AG10803 (cell line): ENCODE measurements at places on chromosomes 6 and 20.

GRCh38 chr6:107712665-107713551 is 111.2 kb downstream of the SCML4 start:
- peak; percentile 23 for DNase-seq

DNA sequence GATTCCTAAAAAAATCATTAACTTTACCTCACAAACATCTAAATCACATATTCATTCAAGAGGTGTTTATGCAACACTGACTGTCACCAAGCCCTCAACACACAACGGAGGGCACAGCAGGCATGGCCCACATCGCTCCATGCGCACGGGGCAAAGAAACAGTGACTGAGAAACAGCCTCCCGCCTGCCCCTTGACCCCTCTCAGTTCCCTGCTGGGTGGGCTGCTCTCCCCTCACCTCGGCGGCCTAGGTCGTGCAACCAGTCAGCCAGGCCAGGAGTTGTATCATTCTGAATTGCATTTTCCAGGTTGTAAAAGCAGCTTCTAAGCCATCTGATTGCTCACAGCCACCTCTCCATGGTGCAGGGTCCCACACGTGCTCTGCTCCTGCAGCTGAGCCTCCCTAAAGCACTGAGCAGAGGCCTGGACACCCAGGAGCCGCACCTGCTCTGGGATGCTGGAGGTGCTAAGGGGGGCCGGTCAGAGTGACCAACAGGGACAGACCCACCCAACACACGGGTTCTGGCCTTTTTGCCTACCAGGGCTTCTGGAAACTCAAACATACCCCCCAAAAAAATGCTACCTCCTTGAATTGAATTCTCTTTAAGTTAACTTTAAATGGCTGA is 37.9 kb downstream of the TAF4 start:
- DNase-seq = no peak

DNA sequence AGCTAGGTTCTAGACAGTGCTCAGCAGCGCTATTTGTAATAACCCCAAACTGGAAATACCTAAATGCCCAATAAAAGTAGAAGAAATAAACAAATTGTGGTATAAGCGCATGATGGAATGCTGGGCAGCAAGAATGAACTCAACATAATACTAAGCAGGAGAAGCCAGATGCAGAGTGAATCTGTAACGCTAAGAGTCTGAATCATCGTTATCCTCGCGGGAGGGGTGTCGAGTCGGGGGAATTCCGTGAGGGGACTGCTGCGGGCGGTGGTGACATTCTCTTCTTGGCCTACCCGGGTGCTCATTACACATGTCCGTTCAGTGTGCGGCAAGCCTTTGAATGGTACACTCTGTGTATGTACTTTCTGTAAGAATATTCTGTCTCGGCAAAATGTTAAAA is 83.7 kb downstream of the SULF2 start:
- peak; percentile 64 for DNase-seq

DNA sequence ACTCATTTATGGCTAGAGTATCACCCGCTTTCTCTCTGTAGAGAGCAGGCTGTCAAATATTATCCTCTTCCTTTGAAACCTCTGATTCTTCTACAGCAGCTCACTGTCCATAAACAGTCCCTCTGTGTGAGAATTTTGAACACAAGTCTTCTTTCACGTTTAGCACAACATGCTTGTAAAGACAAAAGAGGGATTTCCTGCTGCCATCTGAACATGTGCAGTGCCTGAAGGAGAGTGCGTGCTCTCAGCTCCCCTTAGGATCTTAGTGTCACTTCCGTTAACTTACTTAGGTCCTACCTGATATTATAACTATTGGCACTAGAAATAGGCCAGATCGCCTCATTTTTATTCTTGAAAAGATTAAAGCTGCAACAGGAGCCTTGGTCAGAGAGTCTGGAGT is 50.9 kb downstream of the FNDC1 start:
- DNase-seq = no peak

- DNase-seq = peak; percentile 82
Measured at GRCh38 chr20:33812152-33812849, 1.2 kb downstream of the CHMP4B start.

GRCh38 chr20:23065266-23066201 is 16.1 kb upstream of the THBD start:
- DNase-seq = no peak

DNA sequence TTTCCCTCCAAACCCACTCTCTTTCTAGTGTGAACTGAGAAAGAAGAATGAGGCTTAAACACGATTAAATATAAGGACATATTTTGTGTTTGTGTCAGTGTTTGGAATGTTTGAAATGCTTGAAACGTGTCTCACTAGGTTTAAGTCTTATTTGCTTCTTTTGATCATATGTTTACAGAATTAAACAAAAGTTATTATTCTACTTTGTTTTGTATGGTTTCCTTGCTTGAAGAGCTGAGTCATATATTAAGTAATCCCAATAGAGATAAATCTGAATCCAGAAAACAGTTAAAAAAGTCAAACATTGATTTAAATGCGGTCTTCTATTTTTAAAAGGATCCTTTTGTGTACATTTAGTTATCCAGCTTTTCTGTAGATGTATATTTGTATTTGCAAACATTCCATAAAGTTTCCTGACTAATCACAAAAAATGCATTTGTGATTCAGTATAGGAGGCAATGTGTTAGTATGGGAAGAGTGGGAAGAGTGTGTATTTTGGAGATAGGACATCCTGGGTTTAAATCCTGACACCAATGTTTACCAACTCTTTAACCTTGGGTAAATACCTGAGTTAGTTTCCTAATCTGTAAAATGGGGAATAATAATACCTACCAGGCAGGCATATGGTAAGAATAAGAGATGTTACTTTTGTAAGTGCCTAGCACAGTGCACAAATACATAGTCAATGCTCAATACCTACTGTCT is 72.9 kb downstream of the TSBP1 start:
- peak; percentile 38 for DNase-seq

GRCh38 chr6:80689716-80690395 is 583.4 kb downstream of the BCKDHB start:
- no peak for DNase-seq

- DNase-seq = no peak
Measured at GRCh38 chr6:10418361-10418861, 3.5 kb upstream of the TFAP2A start.

DNA sequence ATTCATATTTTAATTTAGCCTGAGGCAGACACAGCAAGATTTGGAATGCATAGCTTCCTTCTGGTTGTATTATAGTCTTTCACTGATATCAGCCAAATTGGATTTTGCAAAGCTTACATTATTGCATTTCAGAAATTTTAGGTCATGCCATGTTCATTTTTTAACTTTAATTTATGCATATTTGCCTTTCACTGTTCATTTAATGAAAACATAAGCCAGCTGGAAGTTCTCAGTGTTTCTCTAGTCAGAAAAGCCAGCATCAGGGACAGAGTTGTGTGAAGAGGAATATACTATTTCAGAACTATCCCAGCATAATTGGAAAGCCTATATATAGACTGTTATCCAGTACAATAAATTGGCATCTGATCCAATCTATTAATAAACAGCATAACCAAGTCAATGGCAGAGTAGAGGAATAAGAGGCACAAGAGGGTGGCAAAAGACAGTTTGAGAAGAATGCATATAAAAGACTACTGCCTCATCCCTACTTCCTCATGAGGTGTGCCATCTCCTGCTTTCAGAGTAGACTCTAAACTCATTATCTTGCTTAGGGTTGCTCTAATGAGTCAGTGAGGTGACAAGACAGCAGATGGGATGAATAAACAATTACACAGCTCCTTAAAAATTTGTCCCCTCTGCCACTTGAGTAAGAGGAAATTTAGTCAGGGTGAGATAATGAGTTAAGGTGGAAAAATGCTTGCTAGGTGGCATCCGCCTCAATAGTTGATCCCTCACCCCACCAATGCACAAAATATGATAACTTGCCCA is 159.8 kb upstream of the HCRTR2 start:
- peak; percentile 33 for DNase-seq

DNA sequence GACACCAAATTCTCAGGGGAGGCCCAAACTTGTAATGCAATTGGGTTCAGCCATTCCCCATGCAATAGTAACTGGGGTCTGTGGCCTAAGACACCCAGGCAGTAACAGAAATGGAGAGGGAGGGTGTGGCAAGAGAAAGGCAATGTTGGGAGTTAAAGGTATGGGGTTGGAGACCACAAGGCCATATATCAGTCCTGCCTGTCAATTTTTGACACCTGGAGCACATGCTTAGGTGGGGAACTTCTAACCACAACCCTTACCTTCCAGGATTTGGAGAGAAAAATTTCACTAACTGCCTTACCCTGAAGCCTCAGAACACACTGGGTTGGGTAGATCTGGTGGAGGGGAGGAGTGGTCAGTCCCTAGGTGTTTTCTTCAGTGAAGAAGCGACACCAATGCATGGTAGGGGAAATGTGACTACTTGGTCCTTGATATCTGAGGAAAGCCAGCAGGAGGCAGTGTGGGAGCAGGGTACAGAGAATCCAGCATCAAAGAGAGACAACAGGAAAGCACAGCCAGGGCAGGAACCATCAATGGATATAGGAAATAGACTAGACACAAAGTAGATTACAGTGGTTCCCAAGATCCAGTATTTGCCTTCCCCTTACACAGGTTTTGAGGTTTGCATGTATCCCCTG is 6.8 kb upstream of the USP49 start:
- no peak for DNase-seq

GRCh38 chr6:156026486-156027247 is 571.0 kb upstream of the NOX3 start:
- DNase-seq = no peak

DNA sequence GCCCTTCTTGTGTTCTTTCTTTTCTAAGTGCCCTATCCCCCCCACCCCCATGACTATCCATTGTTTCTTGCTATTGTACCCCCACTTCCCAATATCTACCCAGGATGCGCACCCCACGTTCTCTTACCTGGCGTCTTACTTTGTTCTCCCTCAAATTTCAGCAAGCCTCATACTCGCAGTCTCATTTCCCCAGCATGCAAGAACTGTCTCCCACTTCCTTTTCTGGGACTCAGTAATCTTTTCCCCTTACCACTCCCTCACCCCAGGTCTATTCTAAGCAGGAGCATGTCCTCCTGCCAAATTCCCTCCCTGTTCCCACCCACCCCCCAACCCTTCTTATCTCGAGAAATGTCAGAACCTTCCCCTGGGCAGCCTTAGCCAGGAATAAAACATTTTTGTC is 1.7 kb upstream of the EHMT2 start:
- DNase-seq = no peak

DNA sequence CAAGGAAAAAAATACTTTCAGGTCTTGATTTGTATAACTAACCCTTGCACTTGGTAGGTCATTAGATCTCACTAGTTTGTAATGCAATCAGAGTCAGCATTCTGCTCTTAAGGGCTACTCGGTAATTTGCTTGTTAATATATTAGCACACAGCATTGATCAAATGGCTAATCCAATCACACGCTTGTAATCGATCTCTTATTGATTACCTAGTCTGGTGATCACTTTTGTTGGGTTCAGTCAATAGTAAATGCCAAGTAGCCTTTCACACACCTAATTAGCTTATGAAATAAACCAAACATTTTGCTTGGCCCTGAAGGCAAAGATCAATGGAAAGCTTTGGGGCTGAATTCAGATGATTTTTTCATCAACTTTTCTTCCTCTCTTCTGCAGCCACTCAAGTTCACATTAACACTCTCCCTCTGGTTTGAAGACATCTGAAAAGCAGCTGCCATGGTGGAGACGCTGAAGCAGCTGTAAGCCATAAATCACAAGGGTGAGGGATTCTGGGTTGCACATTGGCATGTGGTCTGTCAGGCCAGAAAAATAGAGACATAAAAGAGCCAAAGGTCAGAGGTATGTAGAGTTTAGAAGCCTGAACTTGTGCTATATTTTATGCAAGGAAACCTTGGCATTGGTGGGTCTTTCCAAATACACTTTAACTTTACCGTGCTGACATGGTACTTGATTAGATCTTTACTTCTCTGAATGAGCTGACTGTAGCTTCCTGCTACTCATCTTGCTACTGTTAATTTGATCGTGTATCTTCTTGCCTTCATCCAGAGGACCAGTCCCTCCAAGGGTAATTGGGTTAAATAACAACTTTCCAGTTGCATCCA is 234.4 kb downstream of the SIM1 start:
- DNase-seq = peak; percentile 43

GRCh38 chr6:148653138-148653776 is 93.6 kb upstream of the UST start:
- DNase-seq = no peak

DNA sequence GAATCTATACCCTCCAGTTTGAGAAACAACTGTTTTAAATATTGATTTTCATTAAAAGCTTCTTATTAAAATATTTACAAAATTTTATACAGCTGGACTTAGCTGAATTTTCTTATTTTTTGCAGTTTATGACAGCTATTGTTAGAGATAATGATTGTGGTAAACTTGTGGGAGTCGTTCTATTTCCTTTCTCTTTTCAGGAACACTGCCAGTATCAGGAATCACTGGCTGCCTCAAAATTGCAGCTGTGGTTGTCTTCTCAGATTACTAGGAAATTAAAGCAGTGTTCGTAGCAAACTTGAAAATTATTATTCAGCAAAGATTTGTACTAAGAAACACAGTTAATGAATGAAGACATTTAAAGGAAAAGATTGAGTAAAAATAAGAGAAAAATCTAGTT is 311.0 kb downstream of the CENPW start:
- peak; percentile 45 for DNase-seq

DNA sequence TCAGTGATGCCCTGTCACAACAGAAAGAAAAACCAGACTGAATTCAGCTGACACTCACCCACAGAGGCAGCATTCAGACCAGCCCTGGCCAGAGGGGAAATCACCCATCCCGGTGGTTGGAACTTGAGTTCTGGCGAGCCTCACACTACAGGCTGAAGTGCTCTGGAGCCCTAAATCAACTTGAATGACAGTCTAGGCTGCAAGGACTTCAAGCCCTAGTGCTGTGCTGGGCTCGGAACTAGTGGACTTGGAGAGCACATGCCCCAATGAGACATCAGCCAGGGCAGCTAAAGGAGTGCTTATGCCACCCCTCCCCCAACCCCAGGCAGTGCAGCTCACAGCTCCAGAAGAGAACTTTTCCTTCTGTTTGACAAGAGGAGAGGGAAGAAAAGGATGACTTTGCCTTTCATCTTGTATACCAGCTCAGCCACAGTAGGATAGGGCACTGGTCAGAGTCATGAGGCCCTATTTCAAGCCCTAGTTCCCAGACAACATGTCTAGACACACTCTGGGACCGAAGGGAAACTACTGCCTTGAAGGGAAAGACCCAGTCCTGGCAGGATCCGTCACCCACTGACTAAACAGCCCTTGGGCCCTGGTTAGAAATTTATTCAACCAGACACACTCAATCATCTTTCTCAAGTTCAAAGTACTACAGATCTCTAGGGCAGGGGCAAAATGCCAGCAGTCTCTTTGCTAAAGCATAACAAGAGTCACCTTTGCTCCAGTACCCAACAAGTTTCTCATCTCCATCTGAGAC is 43.2 kb upstream of the PNRC1 start:
- DNase-seq = no peak

- no peak for DNase-seq
Measured at GRCh38 chr6:167577891-167578361, 248.8 kb upstream of the AFDN start.
